ENCODE measurements at places on chromosomes 13 and 19.
A peak's percentile ranks its signal among the peaks of the same experiment; 100 is the strongest.

- H3K4me3 ChIP-seq = no peak overlapping the region
- H3K4me1 ChIP-seq = peaks cover 10% of the 10 kb centered on the region
- no peak overlapping the region for H3K27ac ChIP-seq
These were observed 43.5 kb downstream of the GGACT start for GRCh38 chr13:100544866-100545683.

DNA sequence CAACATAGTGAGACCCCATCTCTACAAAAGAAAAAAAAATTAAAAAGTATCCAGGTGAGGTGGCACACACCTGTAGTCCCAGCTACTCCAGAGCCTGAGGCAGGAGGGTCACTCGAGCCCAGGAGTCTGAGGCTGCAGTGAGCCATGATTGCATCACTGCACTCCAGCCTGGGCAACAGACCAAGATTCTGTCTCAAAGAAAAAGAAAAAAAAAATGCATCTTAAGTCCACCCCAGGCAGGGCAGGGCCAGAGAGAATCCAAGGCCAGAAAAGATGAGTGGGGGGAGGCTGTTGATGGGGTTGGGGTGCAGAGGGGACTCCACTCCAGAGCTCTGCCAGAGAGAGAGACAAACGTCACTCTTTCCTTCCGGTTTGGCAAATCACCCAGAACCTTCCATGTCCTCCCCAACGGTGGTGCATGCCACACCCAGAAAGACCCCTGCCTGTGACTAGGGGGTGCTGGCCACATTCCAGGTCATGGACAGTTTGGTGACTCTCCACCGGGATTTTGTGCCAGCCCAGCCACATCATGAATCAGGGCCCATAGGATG lies 431 bp downstream of the FUT3 start:
- peaks cover 11% of the 10 kb centered on the region for H3K27me3 ChIP-seq
- no peaks in the 10 kb centered on the region for H3K4me1 ChIP-seq
- no peaks in the 10 kb centered on the region for H3K36me3 ChIP-seq
- no peak overlapping the region for H3K27ac ChIP-seq
- no peak for DNase-seq
- H3K4me3 ChIP-seq = no peak overlapping the region

DNA sequence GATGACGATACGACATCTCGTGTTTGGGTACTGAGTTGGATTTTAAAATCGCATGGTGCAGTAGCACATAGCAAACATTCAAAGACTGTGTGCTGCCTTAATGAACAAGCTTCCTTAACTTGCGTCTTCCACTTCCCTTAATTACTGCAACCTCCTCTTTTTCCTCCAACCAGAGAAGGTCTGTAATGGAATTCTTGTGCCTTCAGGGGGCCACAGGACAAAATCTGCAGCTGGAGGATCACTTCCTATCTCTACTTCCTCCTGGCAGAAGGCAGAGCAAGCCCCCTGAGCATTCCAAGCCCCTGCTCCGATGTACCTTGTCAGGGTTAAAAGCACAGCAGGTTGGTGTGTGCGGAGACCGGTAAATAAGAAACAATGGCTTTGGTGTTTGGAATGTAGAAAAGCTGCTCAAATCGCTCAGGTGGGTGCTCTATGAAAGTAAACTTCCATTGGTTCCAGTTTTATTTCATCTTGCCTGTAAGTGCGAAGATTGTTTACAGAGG lies 151.3 kb upstream of the UQCRFS1 start:
- no peak overlapping the region for H3K4me3 ChIP-seq
- no peak for DNase-seq
- no peak overlapping the region for H3K27ac ChIP-seq
- no peaks in the 10 kb centered on the region for H3K36me3 ChIP-seq
- peaks cover 31% of the 10 kb centered on the region for H3K27me3 ChIP-seq
- no peaks in the 10 kb centered on the region for H3K4me1 ChIP-seq

GRCh38 chr13:32028711-32029110 lies 2.9 kb upstream of the FRY start:
- H3K4me1 ChIP-seq = peaks cover 30% of the 10 kb centered on the region
- no peak overlapping the region for H3K27ac ChIP-seq
- no peak overlapping the region for H3K4me3 ChIP-seq
- no peak for DNase-seq

GRCh38 chr13:76730220-76730619 lies 156.0 kb downstream of the KCTD12 start:
- no peaks in the 10 kb centered on the region for H3K27me3 ChIP-seq
- H3K4me1 ChIP-seq = no peaks in the 10 kb centered on the region
- H3K4me3 ChIP-seq = no peak overlapping the region
- DNase-seq = no peak

- no peaks in the 10 kb centered on the region for H3K36me3 ChIP-seq
- no peaks in the 10 kb centered on the region for H3K27me3 ChIP-seq
- no peaks in the 10 kb centered on the region for H3K4me1 ChIP-seq
- H3K4me3 ChIP-seq = no peak overlapping the region
- DNase-seq = no peak
These were observed 164.6 kb downstream of the TNFSF13B start for GRCh38 chr13:108433976-108434755.

GRCh38 chr19:16441661-16442162 lies 30.1 kb downstream of the EPS15L1 start:
- peak; percentile 45 for DNase-seq
- H3K27ac ChIP-seq = no peak overlapping the region
- peaks cover 20% of the 10 kb centered on the region for H3K36me3 ChIP-seq
- H3K4me1 ChIP-seq = peaks cover 14% of the 10 kb centered on the region

- DNase-seq = no peak
- peaks cover 4% of the 10 kb centered on the region for H3K4me1 ChIP-seq
- peaks cover 3% of the 10 kb centered on the region for H3K36me3 ChIP-seq
- no peak overlapping the region for H3K27ac ChIP-seq
These were observed 59.6 kb upstream of the GJB6 start for GRCh38 chr13:20291675-20292074.

GRCh38 chr19:11504502-11505031 lies 1.1 kb downstream of the ZNF653 start:
- H3K4me3 ChIP-seq = peak overlapping the region; percentile 91
- peaks cover 26% of the 10 kb centered on the region for H3K4me1 ChIP-seq
- no peak for DNase-seq
- H3K36me3 ChIP-seq = peaks cover 13% of the 10 kb centered on the region
- no peaks in the 10 kb centered on the region for H3K27me3 ChIP-seq
- H3K27ac ChIP-seq = peak overlapping the region; percentile 89

DNA sequence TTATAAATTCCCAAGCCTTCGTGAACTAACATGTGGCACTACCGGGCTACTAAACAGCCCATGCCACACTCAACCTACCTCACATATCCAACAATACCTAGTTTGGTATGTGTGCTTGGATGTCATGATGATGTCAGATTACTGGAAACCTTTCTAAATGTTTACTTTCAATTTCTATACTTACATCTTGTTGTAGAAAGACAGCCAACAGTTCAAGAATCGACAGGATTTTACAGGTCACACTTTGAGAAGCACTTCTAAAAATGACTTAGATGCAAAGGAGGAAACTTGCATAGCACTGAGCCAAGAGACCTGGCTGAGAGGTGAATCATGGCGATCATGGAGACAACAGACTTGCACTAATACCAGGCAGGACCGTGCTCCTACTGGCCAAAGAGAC lies 209.9 kb downstream of the COL4A1 start:
- no peak for DNase-seq
- H3K27ac ChIP-seq = no peak overlapping the region
- H3K4me1 ChIP-seq = no peaks in the 10 kb centered on the region
- H3K36me3 ChIP-seq = no peaks in the 10 kb centered on the region
- H3K4me3 ChIP-seq = no peak overlapping the region
- H3K27me3 ChIP-seq = peaks cover 2% of the 10 kb centered on the region

DNA sequence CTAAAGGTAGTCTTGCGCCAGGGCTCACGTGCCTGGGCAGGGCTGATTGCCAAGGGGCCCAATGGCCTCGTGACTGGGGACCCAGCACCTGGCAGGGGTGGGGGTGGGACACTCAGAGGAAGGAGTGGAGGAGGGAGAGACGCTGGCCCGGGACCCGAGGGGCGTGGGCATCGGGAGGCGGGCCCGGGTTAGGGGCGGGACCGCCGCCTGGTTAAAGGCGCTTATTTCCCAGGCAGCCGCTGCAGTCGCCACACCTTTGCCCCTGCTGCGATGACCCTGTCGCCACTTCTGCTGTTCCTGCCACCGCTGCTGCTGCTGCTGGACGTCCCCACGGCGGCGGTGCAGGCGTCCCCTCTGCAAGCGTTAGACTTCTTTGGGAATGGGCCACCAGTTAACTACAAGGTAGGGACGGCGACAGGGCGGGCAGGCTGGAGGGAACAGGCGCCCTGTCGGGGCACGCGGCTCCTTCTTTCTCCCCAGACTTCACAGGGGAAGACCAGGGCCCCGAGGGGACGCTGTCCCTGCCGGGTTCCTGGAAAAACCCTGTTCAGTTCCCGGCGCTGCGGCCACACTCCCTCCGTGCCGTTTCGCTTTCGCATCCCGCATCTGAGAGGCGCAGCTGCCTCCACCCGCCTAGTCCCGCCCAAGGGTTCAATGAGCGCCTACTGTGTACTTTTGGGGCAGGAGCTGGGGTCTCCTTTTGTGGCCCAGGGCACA lies at the start of gene IFI30:
Gene IFI30, plus strand, starts transcription at position 242 of the 717 bp plus-strand sequence. Its CDS starts 29 bp downstream, at position 271.
- peaks cover 24% of the 10 kb centered on the region for H3K36me3 ChIP-seq
- peak within 1 kb of the TSS; percentile 82 for H3K27ac ChIP-seq
- peak within 1 kb of the TSS; percentile 87 for H3K4me3 ChIP-seq
- no peaks in the 10 kb centered on the region for H3K27me3 ChIP-seq
- H3K4me1 ChIP-seq = peaks cover 28% of the 10 kb centered on the region
- DNase-seq = peak; percentile 80

GRCh38 chr13:79124183-79124582 lies 281.9 kb downstream of the RBM26 start:
- H3K4me3 ChIP-seq = no peak overlapping the region
- H3K4me1 ChIP-seq = no peaks in the 10 kb centered on the region
- no peak overlapping the region for H3K27ac ChIP-seq

GRCh38 chr19:5103812-5104410 lies 135.0 kb downstream of the KDM4B start:
- peaks cover 19% of the 10 kb centered on the region for H3K36me3 ChIP-seq
- no peaks in the 10 kb centered on the region for H3K4me1 ChIP-seq
- no peaks in the 10 kb centered on the region for H3K27me3 ChIP-seq

DNA sequence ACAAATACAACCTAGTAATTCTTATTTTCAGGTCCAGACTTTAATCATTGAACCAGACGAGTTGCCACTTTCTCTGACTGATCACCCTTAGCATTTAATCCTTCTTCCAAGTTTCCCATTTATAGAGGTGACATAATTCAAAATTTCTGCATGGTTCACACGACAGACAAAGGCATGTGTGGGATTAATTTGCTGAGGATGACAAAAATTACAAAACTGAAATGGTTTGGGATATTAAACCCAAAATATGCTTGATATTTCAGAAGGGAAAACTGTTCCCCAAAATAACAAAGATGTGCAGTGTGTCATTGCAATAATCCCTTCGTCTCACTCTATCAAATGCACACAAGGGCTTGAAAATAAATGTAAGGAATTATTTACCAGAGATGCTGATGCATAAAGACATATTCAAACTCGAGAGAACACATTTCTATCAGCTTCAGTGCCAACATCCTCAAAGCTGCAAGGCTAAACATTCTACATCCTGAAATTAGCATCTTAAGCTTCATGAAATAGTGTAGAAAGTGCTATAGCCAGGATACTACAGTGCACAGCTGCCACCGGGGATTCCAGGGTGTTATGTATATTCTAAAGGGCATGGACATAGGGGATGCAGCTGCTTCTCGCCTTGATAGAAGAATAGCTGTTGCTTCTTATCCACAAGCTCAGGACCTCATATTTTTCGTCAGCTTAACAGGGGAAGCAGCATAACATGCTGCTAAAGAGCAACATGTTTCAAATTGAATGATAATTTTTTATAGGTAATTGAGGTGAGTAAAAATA lies 198.7 kb upstream of the SLITRK1 start:
- H3K27ac ChIP-seq = no peak overlapping the region
- no peaks in the 10 kb centered on the region for H3K36me3 ChIP-seq
- no peak for DNase-seq
- no peak overlapping the region for H3K4me3 ChIP-seq
- H3K4me1 ChIP-seq = no peaks in the 10 kb centered on the region
- H3K27me3 ChIP-seq = no peaks in the 10 kb centered on the region

- no peaks in the 10 kb centered on the region for H3K4me1 ChIP-seq
- H3K27me3 ChIP-seq = peaks cover 39% of the 10 kb centered on the region
- DNase-seq = no peak
- no peaks in the 10 kb centered on the region for H3K36me3 ChIP-seq
These were observed 23.5 kb downstream of the COL4A2 start for GRCh38 chr13:110330491-110331011.

GRCh38 chr19:10009714-10010224 lies 535 bp downstream of the COL5A3 start:
- H3K27ac ChIP-seq = no peak overlapping the region
- H3K4me1 ChIP-seq = peaks cover 4% of the 10 kb centered on the region
- no peaks in the 10 kb centered on the region for H3K36me3 ChIP-seq
- DNase-seq = no peak
- H3K27me3 ChIP-seq = peaks cover 82% of the 10 kb centered on the region
- H3K4me3 ChIP-seq = no peak overlapping the region

DNA sequence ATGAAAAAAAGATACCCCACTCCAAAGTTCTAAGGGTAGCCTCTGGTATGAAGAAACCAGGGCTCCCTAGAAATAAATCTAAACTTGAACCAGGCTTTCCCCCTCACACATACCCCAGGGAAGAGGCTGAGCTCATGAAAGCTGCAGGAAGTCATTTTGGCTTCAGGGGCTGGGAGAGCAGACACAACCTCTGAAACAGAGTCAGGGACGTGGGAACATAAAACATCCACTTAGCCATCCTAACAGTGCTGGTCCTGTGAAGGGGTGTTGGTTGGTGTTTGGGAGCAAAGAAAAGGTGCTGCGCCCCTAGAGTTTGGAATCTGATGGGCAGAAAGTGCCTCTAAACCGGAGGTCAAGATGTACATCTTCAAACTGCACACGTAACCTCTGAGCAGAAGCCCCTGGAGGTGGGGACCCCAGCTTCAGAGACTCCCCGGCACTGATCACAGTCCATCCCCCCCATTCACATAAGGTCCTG lies 15.8 kb downstream of the RAB3D start:
- H3K4me3 ChIP-seq = peak overlapping the region; percentile 39
- DNase-seq = no peak
- H3K27me3 ChIP-seq = peaks cover 28% of the 10 kb centered on the region
- peak overlapping the region; percentile 90 for H3K27ac ChIP-seq
- peaks cover 31% of the 10 kb centered on the region for H3K4me1 ChIP-seq

- no peak overlapping the region for H3K27ac ChIP-seq
- H3K4me1 ChIP-seq = no peaks in the 10 kb centered on the region
- H3K27me3 ChIP-seq = no peaks in the 10 kb centered on the region
These were observed 56.2 kb upstream of the AKAP11 start for GRCh38 chr13:42215578-42216421.

DNA sequence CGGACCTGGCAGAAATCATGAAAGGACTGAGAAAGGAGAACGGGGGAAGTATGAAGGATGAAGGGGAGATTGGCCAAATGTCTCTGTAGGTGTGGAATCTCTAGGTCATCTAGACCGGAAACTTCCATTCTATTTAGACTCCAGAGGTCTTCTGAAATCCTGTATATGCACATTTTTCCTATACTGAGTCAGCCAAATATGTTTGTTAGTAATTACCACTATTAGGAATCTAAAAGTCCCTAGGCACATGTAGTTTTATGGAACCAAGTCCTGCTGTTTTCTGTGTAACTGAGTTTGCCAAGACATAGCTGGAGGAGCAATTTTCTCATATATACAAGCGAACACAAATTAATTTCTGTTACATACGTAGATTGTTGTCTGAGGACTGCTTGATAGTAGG lies 498.1 kb downstream of the GPC5 start:
- no peaks in the 10 kb centered on the region for H3K27me3 ChIP-seq
- H3K36me3 ChIP-seq = no peaks in the 10 kb centered on the region
- no peaks in the 10 kb centered on the region for H3K4me1 ChIP-seq
- no peak overlapping the region for H3K27ac ChIP-seq
- no peak for DNase-seq

GRCh38 chr13:27259831-27260230 lies 8.5 kb downstream of the RPL21 start:
- H3K4me3 ChIP-seq = no peak overlapping the region
- H3K36me3 ChIP-seq = peaks cover 51% of the 10 kb centered on the region
- H3K4me1 ChIP-seq = peaks cover 36% of the 10 kb centered on the region
- H3K27ac ChIP-seq = peak overlapping the region; percentile 69
- DNase-seq = no peak

All from activated naive CD4-positive, alpha-beta T cell treated with anti-CD3 and anti-CD28 coated beads, Interleukin-2, amount 10 ng/mL, durations not matched to agents 7 days and 5 days (primary cell).